ENCODE measurements at places on chromosomes 11 and 22.
A peak's percentile ranks its signal among the peaks of the same experiment; 100 is the strongest.

DNA sequence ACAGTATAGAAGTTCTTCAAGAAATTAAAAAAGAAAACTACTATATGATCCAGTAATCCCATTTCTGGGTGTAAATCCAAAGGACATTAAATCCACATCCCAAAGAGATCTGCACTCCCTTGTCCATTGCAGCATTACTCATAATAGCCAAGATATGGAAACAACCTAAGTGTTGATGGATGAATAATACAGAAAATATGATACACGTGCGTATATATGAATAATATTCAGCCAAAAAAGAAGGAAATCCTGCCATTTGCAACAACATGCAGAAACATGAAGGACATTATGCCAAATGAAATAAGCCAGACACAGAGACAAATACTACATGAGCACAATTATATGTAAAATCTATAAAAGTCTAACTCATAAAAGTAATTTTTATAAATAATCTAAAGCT lies 306.3 kb upstream of the ANO3 start:
- DNase-seq = no peak

DNA sequence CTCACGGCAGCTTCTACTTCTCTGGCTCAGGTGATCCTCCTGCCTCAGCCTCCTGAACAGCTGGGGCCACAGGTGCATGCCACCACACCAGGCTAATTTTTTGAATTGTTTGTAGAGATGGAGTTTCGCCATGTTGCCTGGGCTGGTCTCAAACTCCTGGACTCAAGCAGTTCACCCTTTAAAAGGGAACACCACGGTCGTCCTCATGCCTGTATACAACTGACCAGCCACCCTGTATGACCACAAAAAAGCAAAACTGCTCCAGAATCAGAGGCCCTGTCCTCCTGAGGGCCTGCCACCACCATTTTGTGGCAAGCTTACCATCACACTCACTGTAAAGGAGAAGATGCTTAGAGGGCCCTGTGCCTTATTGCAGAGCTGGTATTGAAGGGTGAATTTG lies 2.2 kb downstream of the GLB1L3 start:
- no peak for DNase-seq

DNA sequence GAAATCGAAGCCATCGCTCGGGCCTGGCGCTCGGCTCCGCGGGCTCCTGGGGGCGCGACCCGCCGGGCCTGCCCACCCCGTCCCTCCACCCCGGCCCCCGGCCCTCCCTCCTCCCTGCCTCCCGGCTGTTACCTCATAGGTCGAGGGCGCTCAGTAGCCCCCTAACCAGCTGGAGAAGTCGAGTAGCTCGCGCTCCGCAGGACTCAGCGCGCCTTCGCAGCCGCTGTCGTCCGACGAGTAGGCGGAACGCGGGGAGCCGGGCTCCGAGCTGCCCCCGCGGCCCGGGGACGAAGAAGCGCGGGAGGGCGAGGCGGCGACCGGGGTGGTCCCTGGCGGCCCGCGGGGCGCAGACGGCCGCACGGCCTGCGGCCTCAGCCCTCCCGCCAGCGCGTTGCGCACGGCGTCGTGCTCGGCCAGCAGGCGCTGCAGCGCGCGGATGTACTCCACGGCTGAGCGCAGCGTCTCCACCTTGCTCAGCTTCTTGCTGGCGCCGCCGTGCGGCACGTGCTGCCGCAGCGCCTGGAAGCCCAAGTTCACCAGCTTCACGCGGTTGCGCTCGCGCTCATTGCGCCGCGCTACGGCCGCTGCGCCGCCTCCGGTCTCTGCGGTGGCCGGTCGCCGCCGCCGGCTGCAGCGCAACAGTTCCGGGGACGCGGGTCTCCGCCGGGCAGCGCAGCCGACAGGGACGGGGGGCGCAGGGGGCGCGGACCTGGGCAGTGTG lies 627 bp downstream of the ASCL2 start:
- no peak for DNase-seq

- DNase-seq = no peak
Measured at GRCh38 chr11:62575156-62575555, 1.5 kb upstream of the EEF1G start.

- DNase-seq = no peak
Measured at GRCh38 chr11:69803022-69803421, 16.2 kb downstream of the FGF3 start.

DNA sequence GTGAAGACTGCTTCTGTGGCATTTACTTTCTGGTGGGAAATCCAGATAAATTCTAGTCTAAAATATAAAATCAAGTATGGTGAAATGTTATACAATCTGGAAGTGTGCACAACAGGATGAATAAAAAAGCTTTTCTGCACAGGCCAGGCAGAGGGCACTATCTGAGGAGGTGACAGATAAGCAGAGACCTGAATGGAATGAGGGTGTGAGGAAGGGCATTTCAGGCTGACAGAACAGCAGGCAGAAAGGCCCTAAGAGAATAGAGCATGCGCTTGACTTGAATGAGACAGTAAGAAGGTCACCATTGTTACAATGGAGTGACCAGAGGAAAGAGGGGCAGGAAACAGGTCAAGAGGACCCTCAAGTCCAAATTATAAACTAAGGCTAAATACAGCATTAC lies 33.6 kb upstream of the FNBP4 start:
- DNase-seq = no peak

- DNase-seq = no peak
Measured at GRCh38 chr11:73223998-73224730, 6.1 kb downstream of the P2RY2 start.

DNA sequence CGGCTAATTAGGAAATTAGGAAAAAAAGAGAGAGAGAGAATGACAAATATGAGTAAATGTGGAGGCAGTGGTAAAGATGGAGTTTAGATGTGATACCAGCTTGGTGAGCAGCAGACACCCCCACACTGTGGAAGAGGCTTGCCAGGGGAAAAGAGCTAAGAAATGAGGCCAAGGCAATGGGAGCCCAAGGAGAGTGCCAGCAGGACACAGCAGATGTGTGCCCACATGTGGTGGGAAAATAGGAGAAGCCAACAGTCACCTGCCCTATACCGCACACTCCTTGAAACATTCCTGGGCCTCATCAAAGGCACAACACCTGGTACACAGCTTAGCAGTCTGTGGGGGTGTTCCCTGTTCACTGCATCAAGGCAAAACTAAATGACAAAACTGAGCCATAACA lies 104.9 kb downstream of the FAM76B start:
- no peak for DNase-seq

DNA sequence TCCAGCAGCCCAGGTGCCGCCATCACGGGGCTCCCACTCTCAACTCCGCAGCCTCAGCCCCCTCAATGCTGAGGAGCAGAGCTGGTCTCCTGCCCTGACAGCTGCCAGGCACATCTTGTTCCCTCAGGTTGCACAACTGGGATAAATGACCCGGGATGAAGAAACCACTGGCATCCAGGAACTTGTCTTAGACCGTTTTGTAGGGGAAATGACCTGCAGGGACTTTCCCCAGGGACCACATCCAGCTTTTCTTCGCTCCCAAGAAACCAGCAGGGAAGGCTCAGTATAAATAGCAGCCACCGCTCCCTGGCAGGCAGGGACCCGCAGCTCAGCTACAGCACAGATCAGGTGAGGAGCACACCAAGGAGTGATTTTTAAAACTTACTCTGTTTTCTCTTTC lies at the start of gene SAA1:
Gene SAA1 (plus strand): TSS at position 316 of the 400 bp plus-strand sequence. CDS start 624 bp downstream, outside the sequence.
- DNase-seq = no peak

DNA sequence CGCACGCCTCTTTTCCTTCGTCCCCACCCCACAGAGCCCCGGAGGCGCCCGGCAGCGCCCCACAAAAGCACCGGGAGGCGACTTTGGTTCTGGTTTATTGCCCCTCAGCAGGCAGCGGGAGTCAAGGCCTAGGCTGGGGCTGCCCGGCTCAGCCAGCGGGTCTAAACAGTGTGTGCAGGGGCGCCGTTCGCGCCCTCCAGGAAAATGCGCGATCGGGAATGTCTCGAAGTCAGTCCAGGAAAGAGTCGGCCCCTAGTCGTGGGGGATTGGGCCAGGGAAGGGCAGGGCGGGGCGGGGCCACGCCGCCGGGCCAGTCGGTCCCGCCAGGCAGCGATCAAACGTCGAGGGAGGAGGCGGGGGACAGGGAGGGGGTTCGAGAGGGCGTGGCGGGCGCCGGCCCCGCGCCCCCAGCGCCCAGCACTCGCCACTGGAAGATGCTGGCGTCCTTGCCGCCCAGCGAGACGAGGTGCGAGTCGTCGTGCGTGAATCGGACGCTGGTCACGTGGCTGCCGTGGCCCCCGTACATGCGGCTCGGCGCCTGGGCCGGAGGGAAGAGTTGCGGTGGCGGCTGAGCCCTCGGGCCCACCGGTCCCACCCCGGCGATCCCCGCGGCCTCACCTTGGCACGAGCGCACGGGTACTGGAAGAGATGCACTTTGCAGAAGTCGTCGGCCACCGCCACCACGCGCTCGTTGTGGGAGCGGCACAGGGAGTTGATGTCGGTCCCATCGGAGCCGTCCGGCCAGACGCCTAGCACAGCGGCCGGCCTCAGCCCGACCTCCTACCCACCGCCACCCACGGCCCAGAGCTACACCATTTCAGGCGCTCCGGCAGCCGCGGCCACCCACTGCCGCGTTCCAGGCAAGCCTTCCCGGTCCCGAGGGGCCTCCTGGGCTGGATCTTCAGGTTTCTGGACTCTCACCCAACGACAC lies 741 bp upstream of the MTA2 start:
- DNase-seq = peak; percentile 37
